ENCODE measurements at places on chromosomes 16 and 17. TPM values are rescaled to one million over a fixed set of nuclear protein-coding genes. Genes with fewer than 3 reads are reported as not detected.
A peak's percentile ranks its signal among the peaks of the same experiment; 100 is the strongest.

- H3K4me1 ChIP-seq: peaks cover 9% of the 10 kb centered on the region
- H3K36me3 ChIP-seq: no peaks in the 10 kb centered on the region
- DNase-seq: peak; percentile 28
- H3K4me3 ChIP-seq: no peak overlapping the region
These were observed 474.4 kb downstream of the SLC39A11 start for GRCh38 chr17:72618001-72618509.

DNA sequence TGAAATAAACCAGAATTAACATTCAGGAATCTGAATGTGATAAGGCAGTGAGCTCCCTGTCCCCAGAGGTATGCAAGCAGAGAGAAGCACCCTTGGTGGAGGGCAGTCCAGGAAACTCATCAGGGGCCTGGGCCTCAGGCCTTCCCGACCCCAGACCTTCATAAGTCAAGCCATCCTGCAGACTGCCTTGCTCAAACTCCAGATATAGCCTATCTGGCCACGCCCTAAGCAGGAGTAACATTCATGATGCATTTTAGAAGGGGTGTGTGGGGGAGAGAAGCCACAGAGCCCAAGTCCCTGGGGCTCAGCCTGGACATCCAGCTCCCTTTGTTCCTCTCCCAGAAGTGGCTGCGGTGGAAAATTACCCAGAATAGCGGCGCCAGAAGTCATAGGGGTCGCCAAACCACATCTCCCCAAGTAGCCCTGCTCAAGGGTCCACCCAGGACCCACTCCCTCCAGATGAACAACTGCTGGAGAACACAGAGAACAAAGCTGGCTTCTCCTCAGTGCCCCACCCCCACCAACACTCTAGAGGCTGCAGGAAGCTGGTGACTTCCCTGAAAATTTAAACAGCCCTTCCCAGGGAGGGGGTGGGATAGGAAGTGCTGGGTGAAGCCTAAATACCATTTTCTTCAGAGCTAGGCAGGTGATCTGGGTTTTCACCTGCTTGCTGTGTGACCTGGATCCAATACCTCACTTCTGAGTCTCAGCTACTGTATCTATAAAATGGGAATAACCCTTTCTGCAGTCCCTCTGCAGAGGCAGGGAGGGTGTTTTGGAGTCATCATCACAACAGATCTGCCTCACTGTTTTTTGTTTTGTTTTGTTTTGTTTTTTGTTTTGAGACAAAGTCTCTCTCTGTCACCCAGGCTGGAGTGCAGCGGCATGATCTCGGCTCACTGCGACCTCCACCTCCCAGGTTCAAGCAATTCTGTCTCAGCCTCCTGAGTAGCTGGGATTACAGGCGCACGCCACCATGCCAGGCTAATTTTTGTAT is 1.5 kb upstream of the SREBF1 start:
- DNase-seq: peak; percentile 65
- H3K4me1 ChIP-seq: peaks cover 56% of the 10 kb centered on the region
- no peaks in the 10 kb centered on the region for H3K27me3 ChIP-seq
- H3K4me3 ChIP-seq: no peak overlapping the region
- H3K36me3 ChIP-seq: no peaks in the 10 kb centered on the region

DNA sequence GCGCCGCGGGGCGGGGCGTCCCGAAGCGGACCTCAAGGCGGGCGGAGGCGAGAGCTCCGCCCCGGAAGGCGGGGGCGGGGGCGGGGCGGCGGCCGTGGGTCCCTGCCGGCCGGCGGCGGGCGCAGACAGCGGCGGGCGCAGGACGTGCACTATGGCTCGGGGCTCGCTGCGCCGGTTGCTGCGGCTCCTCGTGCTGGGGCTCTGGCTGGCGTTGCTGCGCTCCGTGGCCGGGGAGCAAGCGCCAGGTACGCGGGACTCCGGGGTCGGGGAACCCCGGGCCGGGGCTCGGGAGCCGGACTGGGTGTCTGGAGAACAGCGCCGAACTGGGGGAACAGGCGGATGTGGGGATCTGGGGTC is at the start of gene TNFRSF12A:
TNFRSF12A (plus strand) TSS at position 122 of the 357 bp plus-strand sequence; CDS start at position 152, 30 bp downstream.
- H3K4me1 ChIP-seq: peaks cover 22% of the 10 kb centered on the region
- no peaks in the 10 kb centered on the region for H3K36me3 ChIP-seq

GRCh38 chr17:61330174-61331150 is 69.2 kb upstream of the TBX2 start:
- no peaks in the 10 kb centered on the region for H3K36me3 ChIP-seq
- no peak overlapping the region for H3K4me3 ChIP-seq
- DNase-seq: no peak

- no peaks in the 10 kb centered on the region for H3K27me3 ChIP-seq
- H3K27ac ChIP-seq: no peak overlapping the region
- H3K4me1 ChIP-seq: no peaks in the 10 kb centered on the region
- no peak for DNase-seq
These were observed 14.8 kb downstream of the DNAI2 start for GRCh38 chr17:74288785-74289184.

The CUEDC1 gene
- total RNA-seq: 14.8 TPM

The CAPNS2 gene
- total RNA-seq: not detected

The TLCD2 gene
- 2.1 TPM for total RNA-seq

The HAGH gene
- total RNA-seq: 341 TPM

The PSMD12 gene
- total RNA-seq: 16.6 TPM

The CNTNAP4 gene
- 1.1 TPM for total RNA-seq

The MYH1 gene
- not detected for total RNA-seq

Measured in cardiac muscle cell (in vitro differentiated cells and primary cell).